Stimulated activated CD8-positive, alpha-beta memory T cell treated with anti-CD3 and anti-CD28 coated beads, Interleukin-2, amount 100 ng/mL, for 1 hour (primary cell): ENCODE measurements at places on chromosomes 7 and 10.

GRCh38 chr7:118949031-118949430 is 724.5 kb downstream of the ANKRD7 start:
- DNase-seq = no peak

GRCh38 chr10:80517416-80518142 is 20.1 kb upstream of the SH2D4B start:
- no peak for DNase-seq

- peak; percentile 67 for DNase-seq
These were observed at the start of gene CCDC136 for GRCh38 chr7:128791121-128791971. TSS of gene CCDC136 (plus strand) at chr7:128791968. CDS start at chr7:128792412, 444 bp downstream.

DNA sequence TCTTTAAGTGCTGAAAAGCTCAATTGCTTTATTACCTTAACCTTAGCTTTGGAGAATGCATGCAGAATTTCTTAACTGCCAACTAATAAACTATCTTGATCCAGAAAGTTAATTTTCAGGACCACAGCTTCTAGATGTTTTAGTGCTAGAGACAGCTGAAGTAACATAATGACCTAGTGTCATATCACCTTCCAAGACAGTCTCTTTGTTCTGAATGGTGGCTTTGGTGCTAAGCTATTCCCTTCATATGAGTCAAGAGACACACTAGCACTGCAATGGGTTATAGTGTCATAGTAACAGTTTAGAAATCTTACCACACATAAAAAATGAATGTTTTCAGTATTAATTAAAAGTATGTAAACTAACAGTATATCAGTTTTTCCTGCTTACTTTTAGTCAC is 115.4 kb upstream of the LRRN3 start:
- DNase-seq = no peak

GRCh38 chr7:23956772-23957576 is 247.0 kb downstream of the STK31 start:
- DNase-seq = no peak
